ENCODE measurements at places on chromosomes 5 and 9.

DNA sequence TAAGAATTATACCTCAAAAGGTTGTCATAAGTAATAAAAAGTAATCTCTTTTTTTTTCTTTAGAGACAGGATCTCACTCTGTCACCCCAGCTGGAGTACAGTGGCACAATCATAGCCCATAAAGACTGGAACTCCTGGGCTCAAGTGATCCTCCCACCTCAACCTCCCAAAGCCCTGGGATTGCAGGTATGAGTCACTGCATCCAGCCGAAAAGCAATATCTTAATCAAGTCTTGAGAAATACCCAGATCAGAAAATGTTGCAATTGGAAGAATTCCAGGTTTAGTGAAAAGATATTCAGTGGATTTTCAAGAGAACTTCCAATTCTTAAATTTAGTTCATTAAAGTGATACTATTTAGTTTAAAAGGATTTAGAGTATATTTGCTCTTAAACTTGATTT, 40.9 kb upstream of the IDNK start:
- no peak for DNase-seq

DNA sequence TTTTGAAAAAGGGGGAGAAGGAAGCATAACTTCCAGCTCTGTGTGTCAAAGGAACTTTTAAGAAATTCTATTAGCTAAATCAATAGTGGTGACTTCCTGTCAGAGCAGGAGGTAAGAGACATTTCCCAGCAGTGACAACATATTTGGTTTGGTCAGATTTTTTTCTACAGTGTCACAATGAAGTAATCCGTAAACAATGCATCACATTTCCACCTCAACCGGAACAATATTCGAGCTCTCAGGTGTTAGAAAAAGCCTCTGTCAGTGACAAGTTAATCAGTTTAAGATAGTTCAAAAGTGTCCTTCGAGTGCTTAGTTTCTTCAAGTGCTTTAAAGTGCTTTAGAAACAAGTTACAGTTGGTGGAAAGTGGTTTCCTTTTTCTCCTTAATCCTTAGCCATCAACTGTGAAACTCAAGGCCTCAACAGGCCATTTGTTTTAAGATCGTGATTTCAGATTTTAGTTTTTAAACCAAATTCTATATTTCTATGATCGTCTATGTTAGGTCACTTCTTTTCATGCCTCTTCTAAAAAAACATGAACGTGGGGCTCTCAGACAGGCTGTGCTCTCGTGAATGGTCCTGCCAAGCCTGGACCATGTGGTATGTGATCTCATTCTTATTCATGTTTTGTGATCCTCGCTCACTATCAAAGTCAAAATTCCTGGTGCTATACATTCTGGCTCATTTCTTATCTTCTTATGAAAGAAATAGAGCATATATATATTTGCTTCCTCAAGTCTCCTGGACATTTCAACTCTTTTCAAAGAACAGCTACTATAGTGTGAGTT, 181.9 kb upstream of the HMHB1 start:
- DNase-seq = no peak

GRCh38 chr9:111263116-111263515, 66.9 kb downstream of the OR2K2 start:
- no peak for DNase-seq

GRCh38 chr5:126370796-126371718, 52.2 kb upstream of the GRAMD2B start:
- no peak for DNase-seq

DNA sequence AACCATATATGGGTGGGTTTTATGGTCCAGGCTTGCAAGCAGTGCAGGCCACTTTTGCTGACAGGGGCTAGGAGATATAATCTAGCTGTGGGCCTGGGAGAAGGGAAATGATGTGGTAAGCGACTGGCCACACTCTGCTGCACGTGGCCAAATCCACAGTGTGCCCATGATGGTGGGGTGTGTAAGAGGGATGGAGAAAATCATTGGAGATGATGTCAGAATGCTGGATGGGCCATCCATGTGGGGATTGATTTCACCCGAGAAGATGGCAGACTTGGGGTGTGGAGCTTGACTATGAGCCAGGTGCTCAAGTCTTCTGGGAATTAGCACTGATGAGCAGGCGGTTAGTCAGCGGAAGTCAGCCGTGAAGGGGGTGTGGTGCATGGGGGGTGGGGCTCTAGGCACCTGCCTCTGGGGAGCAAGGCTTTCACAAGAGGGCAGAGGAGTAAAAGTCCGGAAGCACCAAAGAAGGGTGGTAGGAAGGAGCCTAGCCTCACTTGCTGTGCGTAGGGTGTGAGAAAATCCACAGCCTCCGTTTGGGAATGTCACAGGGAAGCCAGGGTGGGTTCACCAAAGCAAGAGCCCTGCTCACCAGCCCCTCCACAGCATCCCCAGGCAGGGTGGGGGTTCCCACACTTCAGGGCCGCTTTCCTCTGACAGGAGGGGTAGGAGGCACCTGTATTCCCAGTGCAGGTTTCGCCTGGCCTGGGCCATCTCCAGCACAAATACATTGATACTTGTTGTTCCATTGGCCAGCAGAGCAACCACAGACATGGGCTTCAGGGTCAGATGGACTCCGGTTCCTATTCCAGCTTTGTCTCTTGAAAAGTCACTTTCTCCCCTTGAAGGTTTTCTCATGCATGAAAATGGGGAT, 44.5 kb upstream of the ANGPTL2 start:
- DNase-seq = no peak

- no peak for DNase-seq
Observed at GRCh38 chr5:77418601-77419581, 73.2 kb downstream of the WDR41 start.

- no peak for DNase-seq
Observed at GRCh38 chr9:136769710-136770191, 5.4 kb upstream of the LCN15 start.

GRCh38 chr5:125549322-125549911, 803.0 kb upstream of the ZNF608 start:
- DNase-seq = no peak

DNA sequence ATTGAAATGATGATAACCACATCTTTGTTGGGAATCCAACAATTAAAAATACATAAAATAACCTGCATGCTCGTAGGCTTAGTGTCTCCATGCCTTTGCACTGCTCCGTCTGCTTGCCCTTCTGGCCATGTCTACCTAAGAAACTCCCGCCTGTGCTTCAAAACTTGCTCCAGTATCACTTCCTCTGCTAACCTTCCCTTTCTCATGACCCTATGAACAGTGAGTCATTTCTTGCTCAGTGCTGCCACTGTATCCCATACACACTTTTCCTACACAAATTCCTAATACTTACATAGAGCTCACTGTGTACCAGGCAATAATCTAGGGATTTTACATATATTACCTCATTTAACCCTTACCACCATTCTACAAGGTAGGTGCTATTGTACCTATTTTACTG, 33.5 kb downstream of the TMEM245 start:
- DNase-seq = no peak

GRCh38 chr5:141298376-141298775, 5.5 kb downstream of the SLC25A2 start:
- no peak for DNase-seq

DNA sequence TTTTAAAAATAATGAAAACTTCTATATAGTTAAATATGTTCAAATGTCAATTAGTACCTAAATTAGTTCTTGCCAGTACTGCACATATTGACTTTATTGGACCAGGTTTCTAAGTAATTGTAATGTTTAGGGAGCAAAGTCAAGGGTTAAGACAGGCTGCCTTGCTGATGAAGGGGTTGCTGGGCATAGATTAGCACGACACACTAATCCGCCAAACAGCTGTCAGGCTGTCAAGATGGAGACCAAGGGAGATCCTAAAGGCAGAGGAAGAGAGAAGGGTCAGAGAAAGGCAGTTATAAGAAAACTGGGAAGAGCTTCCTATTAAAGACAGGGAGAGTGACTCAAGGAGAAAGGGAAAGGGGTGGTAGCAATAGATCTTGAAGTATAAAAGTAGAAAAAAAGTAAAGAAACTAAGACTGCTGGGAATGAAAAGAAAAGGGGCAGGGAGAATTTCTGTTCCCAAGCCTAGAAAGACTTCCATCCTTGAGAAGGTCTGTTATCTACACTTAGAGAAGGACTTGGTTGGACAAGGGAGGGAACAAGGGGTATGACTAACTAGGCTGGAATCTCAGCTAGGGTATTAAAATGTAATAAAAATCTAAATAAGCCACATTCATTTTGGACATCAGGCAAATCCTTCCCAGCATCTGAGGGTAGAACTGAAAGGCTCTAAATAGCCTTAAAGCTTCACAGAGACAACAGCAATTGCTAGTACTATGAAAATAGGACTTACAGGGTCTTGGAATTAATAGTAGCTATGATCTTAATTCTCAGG, 188.7 kb downstream of the FBXL17 start:
- DNase-seq = no peak

DNA sequence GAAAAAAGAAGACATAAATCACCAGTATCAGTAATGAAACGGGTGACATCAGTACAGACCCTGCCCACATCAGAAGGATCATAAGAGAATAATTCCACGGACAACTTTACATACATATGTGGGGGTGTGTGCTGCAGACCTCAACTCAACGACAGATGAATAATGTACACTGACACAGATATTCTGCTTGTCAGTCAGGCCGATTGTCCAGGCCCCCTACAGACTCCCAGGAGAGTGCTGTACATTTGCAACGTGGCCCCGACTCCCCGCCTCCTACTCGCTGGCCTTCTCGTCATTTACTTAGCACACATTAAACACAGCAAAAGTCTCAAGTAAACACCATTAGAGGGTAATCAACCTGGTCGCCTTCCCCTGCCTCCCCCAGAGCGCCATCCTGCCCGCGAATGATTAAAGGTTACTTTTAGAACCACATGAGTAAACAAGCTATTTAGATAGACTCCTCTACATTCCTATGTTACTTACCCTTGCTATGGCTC, 3.5 kb upstream of the TMED9 start:
- no peak for DNase-seq

GRCh38 chr9:33273266-33273971, 8.6 kb downstream of the CHMP5 start:
- DNase-seq = no peak

DNA sequence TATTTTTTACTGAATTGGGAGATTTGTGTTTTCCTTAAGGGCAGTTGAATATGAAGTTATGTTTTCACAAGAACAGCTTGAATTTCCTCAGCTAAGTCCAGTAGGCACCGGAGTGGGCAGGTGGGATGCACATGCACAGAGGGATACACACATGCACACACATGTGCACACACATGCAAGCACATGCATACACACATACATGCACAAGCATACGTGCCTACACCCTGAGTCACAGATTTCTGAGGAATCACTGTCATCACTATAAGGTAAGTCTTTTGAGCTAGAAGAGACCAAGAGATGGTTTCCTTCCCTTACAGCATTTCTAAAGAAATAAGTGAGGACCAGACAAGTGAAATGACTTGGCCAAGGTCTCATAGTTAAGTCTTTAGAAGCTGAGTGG, 8.7 kb downstream of the ENTREP1 start:
- DNase-seq = no peak

DNA sequence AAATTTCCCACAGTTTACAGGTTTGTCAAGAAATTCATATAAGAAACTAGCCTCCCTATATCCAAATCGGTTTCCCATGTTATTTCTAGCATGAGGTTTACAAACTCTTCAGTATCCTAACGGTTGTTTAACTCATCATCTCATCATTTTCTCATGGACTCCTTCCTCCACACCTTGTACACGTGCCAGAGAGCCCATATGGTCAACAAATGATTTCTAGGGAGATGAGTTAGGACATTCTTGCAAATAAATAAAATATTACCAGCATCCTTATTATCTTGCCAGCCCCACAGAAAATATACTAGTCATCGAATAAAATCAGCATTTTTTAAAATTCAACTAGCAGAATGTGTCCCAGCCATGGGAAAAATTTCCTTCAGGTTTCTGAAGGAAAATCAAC, 285.2 kb downstream of the EBF1 start:
- peak; percentile 39 for DNase-seq

DNA sequence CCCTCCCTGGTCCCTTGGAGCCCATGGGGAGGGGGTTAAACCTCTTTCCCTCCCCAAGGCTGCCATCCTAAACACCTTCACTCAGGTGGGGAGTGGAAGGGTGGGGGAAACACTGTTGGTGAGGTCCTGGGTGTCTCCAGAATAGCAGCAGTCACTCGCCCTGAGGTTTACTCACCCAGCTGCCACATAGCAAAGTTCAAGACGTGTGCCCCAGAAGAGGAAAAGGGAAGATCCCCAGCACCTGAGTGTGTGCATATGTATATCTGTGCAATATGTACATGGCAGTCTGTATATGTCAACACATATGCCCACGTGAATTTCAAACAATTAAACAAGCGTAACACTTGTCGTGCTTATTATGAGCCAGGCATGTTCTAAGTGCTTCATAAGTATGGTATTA, 31.3 kb upstream of the SMU1 start:
- DNase-seq = no peak

GRCh38 chr5:38382898-38383297, 124.5 kb downstream of the EGFLAM start:
- peak; percentile 57 for DNase-seq

DNA sequence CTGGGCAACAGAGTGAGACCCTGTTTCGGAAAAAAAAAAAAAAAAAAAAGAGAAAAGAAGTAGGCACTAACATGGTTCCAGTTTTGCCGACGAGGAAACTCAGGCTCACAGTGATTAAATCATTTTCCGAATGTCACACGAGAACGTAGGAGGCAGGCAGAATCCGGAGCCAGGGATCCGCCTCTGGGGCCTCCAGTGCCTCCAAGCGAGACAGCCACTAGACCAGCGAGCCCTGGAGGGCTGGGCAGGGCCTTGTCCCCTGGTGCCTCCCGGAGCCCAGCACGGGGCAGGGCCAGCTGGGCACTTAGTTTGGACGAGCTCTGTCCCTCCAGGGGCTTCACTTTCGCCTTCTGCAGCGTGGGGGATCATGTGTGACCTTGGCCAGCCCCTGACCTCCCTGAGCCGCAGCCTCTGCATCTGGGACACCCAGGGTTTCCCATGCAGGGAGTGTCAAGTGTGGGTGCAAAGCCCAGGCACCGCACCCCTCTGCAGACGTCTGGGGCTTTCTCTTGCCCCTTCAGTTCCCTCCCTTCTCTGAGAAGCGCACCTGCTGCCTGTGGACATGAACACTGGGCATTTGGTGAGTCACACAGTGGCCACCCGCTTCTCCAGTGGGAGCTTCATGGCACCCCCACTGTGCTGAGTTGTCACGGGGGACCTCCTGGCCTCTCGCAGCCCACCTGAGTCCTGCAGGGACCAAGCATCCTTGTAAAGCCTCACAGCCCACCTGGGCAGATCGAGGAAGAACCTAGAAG, 80.3 kb downstream of the RXRA start:
- DNase-seq = no peak

- DNase-seq = no peak
Observed at GRCh38 chr5:117131876-117132275, 557.3 kb upstream of the SEMA6A start.

DNA sequence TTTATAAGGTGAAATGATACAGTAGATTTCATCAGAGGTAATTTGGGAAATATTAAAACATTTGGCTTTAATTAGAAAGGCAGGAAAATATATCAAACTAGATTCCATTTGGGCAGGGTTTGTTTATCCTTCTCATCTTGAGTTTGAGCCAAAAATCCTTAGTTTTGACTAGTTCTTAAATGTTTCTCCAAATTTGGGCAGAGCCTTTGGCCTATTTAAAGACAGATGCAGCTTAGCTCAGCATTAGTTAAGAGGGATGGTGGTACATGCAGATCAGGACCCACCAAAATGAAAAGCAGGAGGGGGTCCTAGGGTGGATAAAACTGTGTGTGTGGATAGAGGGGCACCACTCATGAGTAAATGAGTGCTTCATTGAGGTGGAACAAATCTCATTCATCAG, 20.3 kb upstream of the ARRDC3 start:
- DNase-seq = no peak
